Upper lobe of left lung (tissue), 6 donors: ENCODE measurements at places on chromosomes 5 and 9. TPM values are rescaled to one million over a fixed set of nuclear protein-coding genes. Genes with fewer than 3 reads are reported as not detected.
A peak's percentile ranks its signal among the peaks of the same experiment; 100 is the strongest.

The GCNT1 gene
- total RNA-seq, result 2.3 TPM

The PHF24 gene
- total RNA-seq, result 0.10 TPM

The CEP120 gene
- 14.3 TPM for total RNA-seq

The PCDHGC4 gene
- 1.1 TPM for total RNA-seq

The DAPK1 gene
- 135 TPM for total RNA-seq

The GABRB2 gene
- total RNA-seq, result 0.63 TPM

The ADGRD2 gene
- not detected for total RNA-seq

DNA sequence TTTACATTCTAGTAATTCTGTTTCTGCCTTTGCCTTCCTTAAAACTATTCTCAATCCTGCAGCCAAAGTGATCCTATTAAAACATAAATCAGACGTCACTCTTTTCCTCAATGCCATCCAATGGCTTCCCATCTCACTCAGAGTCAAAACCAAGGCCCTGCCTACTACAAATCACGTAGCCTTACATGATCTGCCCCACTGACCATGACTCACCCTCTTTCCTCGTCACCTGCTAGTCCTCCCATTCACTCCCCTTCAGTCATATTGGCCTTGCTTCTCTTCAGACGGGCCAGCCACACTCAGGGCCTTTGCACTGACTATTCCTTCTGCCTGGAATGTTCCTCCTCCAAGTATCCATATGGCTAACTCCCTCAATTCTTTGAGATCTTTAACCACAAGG lies 39.0 kb upstream of the DMXL1 start:
- H3K36me3 ChIP-seq, result no peaks in the 10 kb centered on the region
- no peak overlapping the region for H3K27ac ChIP-seq
- H3K4me1 ChIP-seq, result no peaks in the 10 kb centered on the region
- no peaks in the 10 kb centered on the region for H3K27me3 ChIP-seq
- DNase-seq, result no peak

DNA sequence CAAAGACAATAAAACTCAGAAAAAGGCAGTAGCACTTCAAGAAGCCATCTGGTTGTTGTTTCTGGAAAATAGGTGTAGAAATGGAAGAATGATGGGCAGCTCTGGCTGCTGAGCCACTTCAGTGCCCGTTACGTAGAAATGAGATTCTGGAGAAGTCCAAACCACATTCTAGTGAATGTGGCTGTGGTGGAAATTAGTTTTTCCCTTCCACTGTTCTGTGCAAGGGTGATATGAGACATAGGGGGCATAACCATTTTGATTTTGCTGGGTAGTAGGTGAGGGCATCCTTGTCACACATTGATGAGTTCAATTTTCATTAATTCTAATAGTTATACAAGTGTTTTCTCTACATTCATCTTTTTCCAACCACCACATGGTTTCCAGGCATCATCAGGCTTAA lies 275.1 kb downstream of the MCTP1 start:
- DNase-seq, result no peak
- no peaks in the 10 kb centered on the region for H3K4me1 ChIP-seq
- H3K27ac ChIP-seq, result no peak overlapping the region
- H3K27me3 ChIP-seq, result no peaks in the 10 kb centered on the region
- no peaks in the 10 kb centered on the region for H3K36me3 ChIP-seq

- H3K27me3 ChIP-seq, result no peaks in the 10 kb centered on the region
- H3K4me3 ChIP-seq, result no peak overlapping the region
- no peaks in the 10 kb centered on the region for H3K4me1 ChIP-seq
- H3K27ac ChIP-seq, result no peak overlapping the region
- DNase-seq, result no peak
- no peaks in the 10 kb centered on the region for H3K36me3 ChIP-seq
Measured at GRCh38 chr5:13946111-13946510, 1.6 kb upstream of the DNAH5 start.

DNA sequence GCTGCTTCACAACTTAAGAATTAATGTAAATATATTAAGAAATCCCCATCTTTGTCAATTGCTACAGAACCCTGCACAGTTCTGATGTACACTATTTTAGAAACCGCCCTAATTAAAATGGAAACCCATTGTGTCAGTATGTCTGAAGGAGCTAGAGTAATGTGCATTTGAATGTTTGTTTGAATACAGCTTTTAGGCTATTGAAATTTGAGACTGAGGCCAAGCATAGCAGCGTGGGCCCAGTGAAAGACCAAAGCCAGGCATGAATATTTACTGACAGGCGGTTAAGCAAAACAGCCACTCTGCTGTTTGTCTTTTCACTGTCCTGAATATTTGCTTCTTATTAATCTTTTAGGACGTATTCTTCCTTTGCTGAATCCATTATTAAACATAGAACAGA lies 252.3 kb downstream of the IZUMO3 start:
- no peaks in the 10 kb centered on the region for H3K36me3 ChIP-seq
- H3K4me3 ChIP-seq, result no peak overlapping the region
- no peaks in the 10 kb centered on the region for H3K27me3 ChIP-seq
- DNase-seq, result no peak

- no peak overlapping the region for H3K27ac ChIP-seq
- H3K27me3 ChIP-seq, result no peaks in the 10 kb centered on the region
- no peaks in the 10 kb centered on the region for H3K36me3 ChIP-seq
- no peak overlapping the region for H3K4me3 ChIP-seq
- no peaks in the 10 kb centered on the region for H3K4me1 ChIP-seq
Measured at GRCh38 chr9:86639899-86640379, 285.7 kb upstream of the TUT7 start.

DNA sequence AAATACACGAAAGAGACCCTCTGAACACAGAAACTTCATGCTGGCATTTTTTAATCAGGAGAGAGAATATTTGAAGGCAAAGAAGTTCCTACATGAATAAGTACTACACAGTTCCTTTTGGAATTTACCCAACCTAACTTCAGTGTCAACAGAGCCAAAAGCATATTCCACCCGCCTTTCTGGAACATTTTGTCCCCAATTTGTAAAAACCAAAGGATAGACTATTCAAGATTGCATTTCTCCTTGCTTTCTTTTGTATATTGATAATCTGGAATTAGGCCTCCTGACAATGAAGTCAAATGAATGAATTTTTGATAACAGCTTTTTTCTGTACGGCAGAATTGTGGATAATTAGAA lies 39.4 kb upstream of the TRAF1 start:
- peak overlapping the region; percentile 32 for H3K27ac ChIP-seq
- DNase-seq, result no peak
- H3K4me3 ChIP-seq, result no peak overlapping the region
- H3K4me1 ChIP-seq, result no peaks in the 10 kb centered on the region
- H3K36me3 ChIP-seq, result peaks cover 11% of the 10 kb centered on the region
- H3K27me3 ChIP-seq, result no peaks in the 10 kb centered on the region

DNA sequence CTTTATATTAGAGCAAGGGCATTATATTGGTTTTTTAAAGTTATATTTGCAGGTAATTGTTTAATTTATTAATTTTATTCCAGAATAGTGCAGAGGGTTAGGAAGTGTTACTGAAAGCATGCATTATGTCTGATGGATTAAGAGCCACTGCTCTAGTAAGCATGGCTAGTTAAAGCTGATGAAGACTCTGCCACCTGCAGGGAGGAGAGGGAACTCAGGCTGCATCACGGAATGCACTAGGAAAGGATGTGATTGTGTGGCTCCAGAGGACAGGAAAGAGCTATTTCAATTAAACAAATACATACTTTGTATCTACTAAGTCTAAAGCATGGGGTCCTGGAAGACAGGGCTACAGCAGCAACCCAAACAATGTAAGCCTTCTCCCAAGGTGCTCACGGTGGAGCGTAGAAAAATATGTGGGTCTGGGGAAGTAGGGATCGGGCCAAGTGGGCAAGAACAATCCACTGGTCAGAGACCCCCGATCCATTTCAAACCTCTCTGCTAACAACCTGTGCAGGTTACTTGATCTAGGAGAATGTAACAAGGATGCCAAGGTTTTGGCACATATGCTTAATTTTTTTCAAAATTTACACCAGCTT lies 15.3 kb upstream of the GRXCR2 start:
- no peak overlapping the region for H3K27ac ChIP-seq
- no peak for DNase-seq

GRCh38 chr5:18281947-18282581 lies 647.8 kb downstream of the TAF11L14 start:
- no peak overlapping the region for H3K4me3 ChIP-seq
- no peaks in the 10 kb centered on the region for H3K4me1 ChIP-seq
- H3K27me3 ChIP-seq, result no peaks in the 10 kb centered on the region
- H3K27ac ChIP-seq, result no peak overlapping the region
- DNase-seq, result no peak

- no peak for DNase-seq
- H3K4me1 ChIP-seq, result peaks cover 25% of the 10 kb centered on the region
- no peak overlapping the region for H3K4me3 ChIP-seq
- no peaks in the 10 kb centered on the region for H3K27me3 ChIP-seq
- peak overlapping the region; percentile 88 for H3K27ac ChIP-seq
Measured at GRCh38 chr5:149455889-149456409, 76.9 kb upstream of the IL17B start.

GRCh38 chr9:133945977-133946753 lies 46.0 kb downstream of the VAV2 start:
- peaks cover 22% of the 10 kb centered on the region for H3K4me1 ChIP-seq
- no peak overlapping the region for H3K4me3 ChIP-seq
- no peak overlapping the region for H3K27ac ChIP-seq
- H3K27me3 ChIP-seq, result no peaks in the 10 kb centered on the region
- no peaks in the 10 kb centered on the region for H3K36me3 ChIP-seq

GRCh38 chr5:157912621-157913325 lies 53.8 kb upstream of the CLINT1 start:
- DNase-seq, result no peak
- peak overlapping the region; percentile 65 for H3K27ac ChIP-seq
- H3K4me3 ChIP-seq, result no peak overlapping the region
- no peaks in the 10 kb centered on the region for H3K36me3 ChIP-seq

DNA sequence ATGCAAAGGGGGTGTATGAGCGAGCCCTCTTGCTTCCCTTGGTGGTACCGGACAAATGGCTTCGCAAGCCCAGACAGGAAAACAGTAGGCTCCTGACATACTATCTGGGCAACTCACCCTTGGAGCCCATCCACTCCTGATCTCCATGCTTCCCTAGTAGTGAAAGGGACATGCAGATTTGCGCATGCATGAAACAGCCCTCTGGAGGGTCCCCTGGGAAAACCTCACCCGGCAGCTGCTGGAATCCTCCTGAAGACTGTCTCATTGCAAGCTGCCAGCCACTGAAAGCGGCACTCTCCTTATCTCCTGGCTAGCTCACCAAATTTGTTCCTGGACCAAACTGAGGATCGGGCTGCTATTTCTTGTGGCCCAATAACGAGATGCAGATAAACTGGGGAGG lies 10.2 kb downstream of the ZNF169 start:
- no peaks in the 10 kb centered on the region for H3K4me1 ChIP-seq
- H3K27ac ChIP-seq, result no peak overlapping the region
- no peak overlapping the region for H3K4me3 ChIP-seq
- no peaks in the 10 kb centered on the region for H3K27me3 ChIP-seq
- H3K36me3 ChIP-seq, result no peaks in the 10 kb centered on the region

GRCh38 chr5:78886341-78887230 lies 98.5 kb downstream of the ARSB start:
- H3K4me3 ChIP-seq, result no peak overlapping the region
- no peak overlapping the region for H3K27ac ChIP-seq
- no peaks in the 10 kb centered on the region for H3K4me1 ChIP-seq
- H3K36me3 ChIP-seq, result no peaks in the 10 kb centered on the region
- no peak for DNase-seq

DNA sequence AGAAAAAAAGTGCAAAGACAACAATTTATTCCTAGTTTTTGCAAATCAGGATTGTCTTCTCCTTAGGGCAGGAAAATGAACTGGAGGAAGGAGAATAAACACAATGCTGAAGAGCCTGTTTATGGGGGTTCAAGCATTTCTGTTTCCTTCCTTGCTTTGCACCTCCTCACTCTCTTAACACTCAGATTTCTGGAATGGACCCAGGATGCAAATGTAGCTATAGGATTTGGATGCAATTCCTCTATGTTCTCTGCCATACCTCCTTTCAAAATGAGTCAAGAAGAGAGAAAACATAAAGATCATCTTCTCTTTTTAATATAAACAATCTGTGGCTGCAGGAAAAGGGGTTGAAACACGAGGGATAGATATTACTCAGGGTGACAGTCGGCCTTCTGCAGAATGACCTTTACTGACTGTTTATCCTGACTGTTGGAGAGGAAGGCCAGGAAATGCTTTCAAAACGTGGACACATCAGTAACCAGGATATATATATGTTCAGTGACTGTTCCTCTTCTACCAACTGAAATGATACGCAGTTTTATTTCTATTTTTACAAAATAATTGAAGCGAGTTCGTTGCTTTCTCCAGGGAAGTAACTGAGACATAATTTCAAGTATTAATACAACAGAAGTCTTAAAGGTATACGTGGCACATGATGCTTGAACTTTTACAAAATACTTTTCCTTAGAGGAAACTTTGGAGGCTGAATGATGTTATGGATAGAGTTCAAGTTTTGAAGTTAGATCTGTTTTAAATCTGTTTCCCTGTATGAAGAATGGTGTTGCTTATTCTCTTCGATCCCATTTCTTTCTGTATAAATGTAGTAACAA lies 44.4 kb downstream of the ACTBL2 start:
- H3K36me3 ChIP-seq, result no peaks in the 10 kb centered on the region
- H3K4me1 ChIP-seq, result no peaks in the 10 kb centered on the region
- H3K27me3 ChIP-seq, result no peaks in the 10 kb centered on the region
- H3K4me3 ChIP-seq, result no peak overlapping the region
